ENCODE measurements at places on chromosomes 5 and 9.
A peak's percentile ranks its signal among the peaks of the same experiment; 100 is the strongest.

- no peak for DNase-seq
These were observed 60.9 kb upstream of the UBAC1 start for GRCh38 chr9:136021872-136022681.

DNA sequence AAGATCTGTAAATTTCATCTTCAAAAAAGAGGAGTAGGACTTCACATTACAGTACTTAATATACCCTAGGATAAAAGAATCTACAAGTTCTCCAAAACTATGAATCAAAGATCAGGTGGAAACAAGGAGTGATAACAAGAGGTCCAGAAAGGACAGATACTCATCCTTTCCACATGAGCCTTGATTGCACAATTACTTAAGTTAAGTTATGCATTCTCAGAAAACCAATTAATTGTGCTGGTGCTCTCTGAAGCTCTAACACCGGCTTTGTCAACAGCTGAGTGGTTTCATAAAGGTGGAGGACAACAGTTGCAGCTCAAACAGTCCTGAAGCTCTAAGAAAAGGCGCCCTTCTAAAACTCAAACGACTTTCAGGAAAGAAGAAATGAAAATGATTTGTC, 251.9 kb downstream of the BNC2 start:
- DNase-seq, result no peak

DNA sequence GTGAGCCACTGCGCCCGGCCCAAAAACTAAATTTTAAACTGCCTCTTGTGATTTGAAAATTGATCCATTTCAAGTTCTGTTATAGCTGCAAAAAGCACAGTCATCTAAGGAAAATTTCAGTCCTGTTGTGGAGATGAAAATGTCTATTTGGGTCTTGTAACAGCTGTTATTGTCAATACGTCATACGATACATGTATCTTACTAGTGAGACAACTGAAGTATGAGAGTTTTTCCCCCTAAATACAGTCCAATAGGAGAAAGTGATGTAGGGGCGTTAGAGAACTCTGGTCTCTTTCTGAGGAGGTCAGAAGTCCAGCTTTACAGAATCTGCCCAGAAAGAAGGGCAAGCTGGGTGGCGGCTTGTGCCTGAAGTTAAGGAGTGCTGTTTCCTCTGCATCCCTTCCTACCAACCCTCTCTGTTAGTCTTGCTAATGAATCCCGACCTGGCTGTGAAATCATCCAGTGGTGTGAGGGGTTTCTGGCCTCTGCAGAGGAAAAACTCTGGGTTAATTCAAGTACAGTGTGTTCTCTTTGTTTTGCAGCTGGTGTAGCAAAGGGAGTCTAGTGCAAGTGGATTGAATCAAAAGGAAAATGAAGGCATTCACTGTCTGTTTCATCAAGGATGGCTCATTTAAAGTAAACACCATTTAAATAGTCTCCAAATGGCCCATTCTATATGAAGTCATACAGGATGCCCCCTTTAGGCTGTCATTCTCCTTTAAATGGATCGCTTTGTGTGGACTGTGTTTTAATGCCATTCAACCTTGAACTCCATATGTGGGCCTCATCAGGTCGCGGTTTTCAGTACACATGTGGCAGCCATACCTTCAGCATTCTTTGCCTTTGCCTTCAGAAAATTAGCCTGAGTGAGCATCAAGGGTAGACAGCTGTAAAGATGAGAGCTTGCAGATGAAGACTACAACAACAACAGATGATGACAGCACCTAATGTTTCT, 59.0 kb downstream of the AOPEP start:
- no peak for DNase-seq

- DNase-seq, result peak; percentile 74
These were observed 102.7 kb downstream of the ADAMTS12 start for GRCh38 chr5:33788922-33789566.

DNA sequence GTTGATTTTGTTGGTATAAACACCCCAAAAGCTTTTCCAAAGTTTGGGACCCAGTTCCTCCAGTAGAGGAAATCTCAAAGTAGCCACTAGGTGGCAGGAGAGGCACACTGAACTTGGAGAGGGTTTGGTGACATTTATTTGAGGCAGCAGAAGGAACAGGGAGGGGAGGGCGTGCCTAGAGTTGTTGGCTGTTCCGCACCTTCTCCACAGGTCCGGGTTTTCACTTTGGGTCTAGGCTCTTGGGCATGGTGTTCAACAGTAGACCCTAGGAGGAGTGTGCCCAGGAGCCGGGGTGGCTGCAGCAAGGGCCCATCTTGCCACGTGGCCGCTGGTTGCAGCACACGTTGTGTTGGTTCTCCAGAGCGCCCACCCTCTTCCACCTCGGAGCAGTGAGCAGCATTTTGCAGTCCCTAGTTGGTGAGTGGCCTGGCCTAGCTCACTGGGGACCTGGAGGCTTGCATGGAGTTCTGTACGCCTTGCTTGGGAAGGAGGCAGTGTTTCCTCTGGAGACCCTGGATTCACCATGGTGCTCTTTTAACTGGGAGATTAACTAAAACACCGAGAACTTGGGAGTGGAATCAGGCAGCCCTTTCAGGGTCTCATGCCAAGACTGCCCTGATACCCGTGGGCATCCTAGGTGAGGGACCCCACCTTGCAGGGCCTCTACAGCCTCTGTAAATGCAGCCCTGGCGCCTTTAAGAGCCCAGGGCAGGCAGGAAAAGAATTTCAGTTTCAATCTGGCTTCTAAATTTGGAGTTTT, 28.2 kb downstream of the PTPA start:
- peak; percentile 74 for DNase-seq

- DNase-seq, result no peak
These were observed 157.3 kb upstream of the S1PR3 start for GRCh38 chr9:88833946-88834345.

GRCh38 chr5:86880785-86881492, 263.2 kb downstream of the COX7C start:
- peak; percentile 51 for DNase-seq

DNA sequence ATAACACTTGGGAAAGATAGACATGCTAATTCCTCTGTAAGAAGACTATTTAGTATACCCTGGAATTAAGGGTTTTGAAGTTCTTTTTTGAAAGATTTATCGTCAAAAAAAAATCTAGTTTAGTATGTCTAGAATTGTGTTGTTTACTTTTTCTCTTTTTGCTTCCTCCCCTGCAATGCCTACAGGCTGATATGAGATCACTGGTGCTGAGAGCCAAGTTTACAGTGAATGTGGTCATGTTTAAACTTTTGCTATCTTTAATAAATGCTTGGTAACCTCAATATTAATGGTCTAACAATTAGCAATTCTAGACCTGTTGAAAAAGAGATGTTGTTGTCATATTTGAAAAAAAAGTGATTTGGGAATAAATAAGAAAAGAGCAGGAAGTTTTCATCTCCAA, 86.1 kb downstream of the CWC27 start:
- no peak for DNase-seq

- DNase-seq, result no peak
These were observed 103.4 kb downstream of the TTC39B start for GRCh38 chr9:15203581-15203980.

DNA sequence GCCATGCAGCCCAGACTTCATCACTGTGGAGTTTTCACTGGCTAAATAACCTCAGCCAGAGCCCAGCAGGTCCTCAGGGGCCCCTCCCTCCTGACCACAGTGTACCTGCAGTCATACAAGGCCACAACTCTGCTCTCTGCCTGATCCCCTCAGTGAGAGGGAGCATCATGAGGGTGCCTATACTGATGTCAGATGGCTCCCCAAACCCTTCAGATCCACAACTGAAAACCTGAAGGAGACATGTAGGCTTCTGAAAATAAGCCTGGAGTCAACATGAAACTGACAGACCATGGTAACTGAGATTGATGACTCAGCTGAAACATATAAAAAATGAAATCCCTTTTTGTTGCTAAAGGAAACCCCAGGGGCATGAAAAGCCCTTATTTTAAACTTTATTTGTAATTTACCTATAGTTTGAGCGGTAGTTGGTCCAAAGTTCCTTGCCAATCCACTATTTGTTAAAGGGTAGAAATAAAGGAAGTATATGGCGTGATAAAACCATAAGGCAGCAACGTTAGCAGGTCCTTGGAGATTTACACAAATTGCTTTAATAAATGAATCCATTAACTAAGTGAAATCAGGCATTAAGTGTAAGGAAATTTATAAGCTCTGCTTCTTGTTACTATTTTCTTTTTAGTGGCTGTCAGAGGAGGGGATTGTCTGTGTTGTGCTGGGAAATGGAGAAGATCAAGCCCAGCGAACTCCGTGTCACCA, 68.3 kb downstream of the FGF1 start:
- DNase-seq, result no peak

GRCh38 chr5:72658761-72659540, 151.7 kb upstream of the ZNF366 start:
- no peak for DNase-seq
